NCI-H2171 treated with DMSO at 0.1 percent for 48 hours (cell line): ENCODE measurements at places on chromosomes 16 and 17.
A peak's percentile ranks its signal among the peaks of the same experiment; 100 is the strongest.

- DNase-seq, result no peak
Measured at GRCh38 chr17:13171790-13172189, 154.0 kb upstream of the ELAC2 start.

GRCh38 chr16:66344533-66345145 lies 21.9 kb upstream of the CDH5 start:
- DNase-seq, result peak; percentile 27

GRCh38 chr17:18966831-18967624 lies 15.1 kb downstream of the SLC5A10 start:
- DNase-seq, result peak; percentile 88

DNA sequence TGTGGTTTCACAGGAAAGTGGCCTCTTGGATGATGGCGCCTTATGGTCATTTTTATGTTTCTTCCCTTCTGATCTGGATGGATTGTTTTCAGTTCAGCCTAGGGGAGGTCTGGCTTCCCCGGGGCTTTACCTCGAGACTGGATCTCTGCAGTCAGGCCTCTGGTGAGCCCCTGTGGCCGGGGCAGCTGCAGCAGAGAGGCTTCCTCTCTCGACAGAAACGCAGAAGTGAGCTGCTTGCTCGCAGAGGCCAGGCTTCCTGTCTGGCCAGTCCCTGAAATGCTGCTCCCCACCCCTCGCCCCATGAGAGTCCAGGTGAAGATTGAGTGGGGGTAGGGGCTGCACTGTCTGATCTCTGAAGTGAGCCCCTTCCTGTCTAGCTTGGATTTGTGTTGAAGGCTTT lies 44.0 kb downstream of the PLCG2 start:
- no peak for DNase-seq

- DNase-seq, result no peak
Measured at GRCh38 chr16:70601576-70602575, 44.5 kb upstream of the IL34 start.

DNA sequence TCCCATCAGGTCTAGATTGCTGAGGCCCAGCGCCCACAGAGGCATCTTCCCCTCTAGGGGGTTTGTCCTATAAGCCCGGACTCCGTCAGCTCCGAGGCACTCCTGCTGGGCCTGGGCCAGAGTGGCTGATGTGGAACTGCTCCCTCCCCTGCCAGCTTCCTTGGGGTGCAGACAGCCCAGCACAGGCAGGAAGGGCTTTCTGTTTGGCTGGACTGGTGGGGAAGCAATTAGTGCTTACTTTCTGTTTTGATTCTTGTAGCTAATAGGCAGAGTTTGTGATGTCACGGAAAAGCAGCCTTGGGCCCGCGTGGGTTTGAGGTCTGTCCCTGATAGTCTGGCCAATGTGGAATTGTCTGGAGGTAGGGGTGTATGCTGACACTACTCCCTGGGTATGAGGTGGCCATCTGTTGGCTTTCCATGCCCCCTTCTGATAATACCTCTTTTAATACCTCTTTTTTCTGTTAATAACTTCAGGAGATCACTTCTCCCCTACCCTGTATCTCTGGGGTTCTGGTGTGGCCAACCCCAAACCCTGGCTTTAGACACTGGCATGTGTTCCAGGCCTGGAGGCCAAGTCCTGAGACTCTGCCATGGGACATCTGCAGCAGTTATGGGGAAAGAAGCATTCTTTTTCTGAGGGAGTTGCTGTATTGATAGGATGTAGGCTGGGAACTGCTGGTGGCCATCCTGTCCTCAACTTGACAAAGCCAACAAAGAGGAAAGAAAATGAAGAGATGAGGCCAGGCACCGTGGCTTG lies 190.9 kb downstream of the RAB11FIP4 start:
- no peak for DNase-seq

GRCh38 chr16:51807551-51807950 lies 656.5 kb upstream of the SALL1 start:
- no peak for DNase-seq

DNA sequence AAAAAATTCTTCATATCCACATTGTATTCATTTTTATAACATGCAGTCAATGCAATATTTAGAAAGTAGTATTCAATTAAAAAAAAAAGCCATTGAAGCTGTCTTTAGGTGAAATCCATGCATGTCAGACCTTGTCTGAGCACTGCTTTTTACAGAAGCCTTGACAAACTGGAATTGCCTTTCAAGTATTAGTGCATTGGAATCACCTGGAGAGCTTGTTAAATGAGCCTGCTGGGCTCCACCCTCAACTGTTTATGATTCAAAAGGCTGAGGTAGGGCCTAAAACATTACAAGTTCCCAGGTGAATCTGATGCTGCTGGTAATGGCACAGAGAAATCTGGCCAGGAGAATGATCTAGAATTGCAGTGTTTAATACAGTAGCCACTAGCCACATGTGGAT lies 85.8 kb downstream of the HIC1 start:
- no peak for DNase-seq

DNA sequence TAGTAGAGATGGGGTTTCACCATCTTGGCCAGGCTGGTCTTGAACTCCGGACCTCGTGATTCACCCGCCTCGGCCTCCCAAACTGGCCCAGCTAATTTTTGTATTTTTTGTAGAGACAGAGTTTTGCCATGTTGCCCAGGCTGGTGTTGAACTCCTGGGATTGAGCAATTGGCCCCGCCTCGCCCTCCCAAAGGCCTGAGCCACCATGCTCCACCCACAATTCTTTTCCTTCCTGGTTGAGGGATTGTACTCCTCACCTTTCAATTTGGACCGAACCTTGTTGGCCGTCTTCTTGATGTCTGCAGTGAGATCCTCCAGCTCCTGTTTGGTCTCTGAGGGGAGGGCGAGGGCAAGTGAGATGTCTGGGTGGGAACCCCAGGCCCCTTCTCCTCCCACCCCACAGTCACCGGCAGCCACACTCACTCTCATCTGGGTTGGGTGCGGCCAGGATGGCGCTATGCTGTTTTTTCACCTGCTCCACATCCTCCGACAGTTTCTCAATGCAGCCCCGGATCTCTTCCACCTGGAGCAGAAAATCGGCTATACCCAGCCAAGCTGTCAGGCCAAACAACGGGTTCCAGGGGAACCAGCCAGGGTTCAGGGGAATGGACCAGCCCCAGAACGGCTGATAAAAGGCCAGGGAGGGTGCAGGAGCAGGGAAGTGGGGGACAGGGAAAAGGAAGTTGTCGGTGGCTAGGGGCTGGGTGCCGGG lies 9.6 kb downstream of the STX1B start:
- no peak for DNase-seq

DNA sequence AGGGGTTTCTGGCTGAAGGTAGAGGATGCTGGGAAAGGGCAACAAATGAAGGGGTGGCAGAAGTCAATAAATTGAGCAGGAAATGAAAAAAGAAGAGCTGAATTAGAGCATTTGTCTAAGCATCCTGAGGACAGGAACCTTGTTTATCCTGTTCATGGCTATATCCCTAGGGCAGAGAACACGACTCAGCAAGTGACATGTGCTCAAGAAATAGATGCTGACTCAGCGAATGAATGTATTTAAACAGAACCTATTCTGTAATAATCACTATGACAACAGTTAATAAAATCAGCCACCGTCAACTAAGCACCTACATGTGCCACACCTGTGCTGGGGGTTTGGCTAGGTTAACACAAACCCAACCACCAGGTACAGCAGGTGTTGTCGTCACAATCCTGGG lies 80.3 kb downstream of the CDK5R1 start:
- no peak for DNase-seq

- no peak for DNase-seq
Measured at GRCh38 chr17:441155-441950, 88.7 kb upstream of the RPH3AL start.

GRCh38 chr16:67021321-67021720 lies 7.6 kb upstream of the CBFB start:
- no peak for DNase-seq

GRCh38 chr17:44108440-44109311 lies 14.8 kb downstream of the HDAC5 start:
- DNase-seq, result no peak

GRCh38 chr17:33142705-33143299 lies 150.3 kb downstream of the ASIC2 start:
- DNase-seq, result no peak

GRCh38 chr16:1378804-1379303 lies 27.1 kb downstream of the GNPTG start:
- peak; percentile 15 for DNase-seq

DNA sequence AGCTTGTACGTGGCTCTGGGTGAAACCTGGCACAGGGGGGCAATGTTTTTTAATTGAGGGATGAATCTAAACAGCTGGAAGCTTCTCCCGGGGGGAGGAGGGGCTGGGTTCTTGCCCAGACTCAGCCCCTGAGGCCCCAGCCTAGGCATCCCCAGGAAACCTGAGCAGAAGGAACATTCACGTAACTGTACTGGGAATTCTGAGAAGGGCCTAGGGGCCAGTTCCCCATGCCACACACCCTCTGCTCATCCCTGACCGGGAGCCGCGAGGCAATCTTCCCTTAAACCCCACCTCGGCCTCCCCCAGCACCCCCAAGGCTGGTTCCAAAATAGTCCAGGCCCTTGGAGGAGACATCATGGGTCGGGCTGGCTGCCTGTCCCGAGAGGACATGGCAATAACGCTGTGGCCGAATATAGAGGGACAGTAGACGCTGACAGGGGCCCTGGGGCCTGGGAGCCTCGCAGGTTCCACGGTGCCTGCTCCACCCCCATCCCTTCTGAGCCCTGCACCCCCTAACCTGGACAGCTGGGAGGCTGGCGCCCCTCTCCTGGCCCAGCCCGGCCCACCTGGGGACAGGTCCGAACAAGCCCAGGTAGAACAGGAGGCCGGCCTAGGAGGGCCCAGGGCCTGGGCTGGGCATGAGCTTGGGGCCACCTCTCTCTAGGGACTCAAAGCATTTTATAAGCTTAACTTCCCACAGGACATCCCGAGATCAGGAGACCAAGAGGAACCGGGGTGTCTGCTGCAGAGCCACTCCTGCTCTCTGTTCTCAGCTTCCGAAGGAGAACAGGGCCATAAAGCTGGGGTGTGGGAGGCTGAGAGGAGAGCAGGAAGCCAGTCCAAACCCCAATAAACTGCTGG lies 83.2 kb upstream of the TOB1 start:
- DNase-seq, result peak; percentile 31

GRCh38 chr17:66422186-66422585 lies 119.8 kb downstream of the PRKCA start:
- DNase-seq, result no peak

GRCh38 chr17:49383060-49383459 lies 21.0 kb upstream of the ZNF652 start:
- no peak for DNase-seq

- no peak for DNase-seq
Measured at GRCh38 chr16:67803894-67804293, 2.5 kb downstream of the RANBP10 start.

DNA sequence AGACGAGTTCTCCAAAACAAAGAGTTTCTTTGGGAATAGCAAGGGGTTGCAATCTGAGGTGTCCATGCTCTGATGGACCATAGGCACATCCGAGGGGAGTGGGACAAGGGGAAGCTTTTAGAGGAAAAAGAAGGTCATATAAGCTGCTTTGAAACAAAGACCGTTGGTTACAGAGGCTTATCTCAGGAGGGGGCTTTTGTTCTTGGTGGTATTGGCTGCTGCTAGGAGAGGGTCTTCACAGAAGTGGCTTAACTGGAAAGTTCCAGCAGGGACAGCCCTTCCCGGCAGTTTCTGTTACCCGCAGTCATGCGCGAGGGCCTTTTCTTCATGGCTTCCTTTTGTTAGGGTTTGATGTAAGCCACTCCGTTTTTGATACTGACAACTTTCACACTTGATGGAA lies 76.0 kb downstream of the RAP1GAP2 start:
- peak; percentile 27 for DNase-seq

- no peak for DNase-seq
Measured at GRCh38 chr17:44687756-44688155, 1.8 kb downstream of the CCDC43 start.

DNA sequence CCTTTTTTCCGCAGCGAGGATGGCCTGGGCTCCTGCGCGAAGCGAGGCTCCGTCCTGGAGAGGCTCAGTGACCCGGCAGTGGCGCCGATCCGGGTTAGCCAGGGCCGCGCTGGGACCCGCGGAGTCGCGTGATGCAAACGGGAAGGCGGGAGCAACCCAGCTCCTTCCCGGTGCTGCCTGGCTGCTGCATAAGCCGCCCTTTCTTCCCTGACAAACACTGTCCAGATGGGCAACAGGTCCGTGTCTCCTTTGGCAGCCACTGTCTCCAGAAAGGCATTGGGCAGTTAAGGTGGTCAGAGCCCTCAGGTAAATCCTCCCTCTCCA lies 21.8 kb upstream of the ZNHIT3 start:
- DNase-seq, result no peak

DNA sequence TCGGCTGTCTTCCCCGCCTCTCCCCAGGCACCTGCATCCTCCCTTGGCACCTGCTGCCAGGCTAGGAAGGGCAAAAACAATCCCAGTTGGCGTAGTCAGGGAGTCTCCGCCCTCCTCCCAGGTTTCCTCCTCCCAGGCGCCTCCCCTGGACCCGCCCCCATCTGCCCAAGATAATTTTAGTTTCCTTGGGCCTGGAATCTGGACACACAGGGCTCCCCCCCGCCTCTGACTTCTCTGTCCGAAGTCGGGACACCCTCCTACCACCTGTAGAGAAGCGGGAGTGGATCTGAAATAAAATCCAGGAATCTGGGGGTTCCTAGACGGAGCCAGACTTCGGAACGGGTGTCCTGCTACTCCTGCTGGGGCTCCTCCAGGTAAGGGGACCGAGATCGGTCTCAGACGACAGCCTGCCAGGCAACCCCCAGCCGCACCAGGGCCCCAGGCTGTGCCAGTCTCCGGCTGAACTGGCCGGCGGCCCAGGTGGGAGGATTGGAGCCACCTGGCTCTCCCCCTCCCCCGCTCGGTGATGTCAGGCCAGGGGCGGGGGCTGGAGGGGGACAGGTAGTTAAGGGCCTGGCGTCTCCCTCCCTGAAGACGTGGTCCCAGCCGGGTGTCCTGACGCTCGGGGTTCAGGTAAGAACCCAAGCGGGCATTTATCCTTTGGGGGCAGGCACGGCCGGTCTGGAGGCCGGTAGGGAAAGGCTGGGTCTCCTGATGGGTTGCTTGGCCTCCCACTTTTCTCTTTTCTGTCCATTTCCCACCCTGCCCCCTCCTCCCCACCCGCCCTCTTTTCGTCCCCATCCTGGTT lies at the start of gene GRB7:
GRB7 (plus strand) TSS at position 179 of the 808 bp plus-strand sequence. CDS start 4,364 bp downstream, outside the sequence.
- peak; percentile 87 for DNase-seq

DNA sequence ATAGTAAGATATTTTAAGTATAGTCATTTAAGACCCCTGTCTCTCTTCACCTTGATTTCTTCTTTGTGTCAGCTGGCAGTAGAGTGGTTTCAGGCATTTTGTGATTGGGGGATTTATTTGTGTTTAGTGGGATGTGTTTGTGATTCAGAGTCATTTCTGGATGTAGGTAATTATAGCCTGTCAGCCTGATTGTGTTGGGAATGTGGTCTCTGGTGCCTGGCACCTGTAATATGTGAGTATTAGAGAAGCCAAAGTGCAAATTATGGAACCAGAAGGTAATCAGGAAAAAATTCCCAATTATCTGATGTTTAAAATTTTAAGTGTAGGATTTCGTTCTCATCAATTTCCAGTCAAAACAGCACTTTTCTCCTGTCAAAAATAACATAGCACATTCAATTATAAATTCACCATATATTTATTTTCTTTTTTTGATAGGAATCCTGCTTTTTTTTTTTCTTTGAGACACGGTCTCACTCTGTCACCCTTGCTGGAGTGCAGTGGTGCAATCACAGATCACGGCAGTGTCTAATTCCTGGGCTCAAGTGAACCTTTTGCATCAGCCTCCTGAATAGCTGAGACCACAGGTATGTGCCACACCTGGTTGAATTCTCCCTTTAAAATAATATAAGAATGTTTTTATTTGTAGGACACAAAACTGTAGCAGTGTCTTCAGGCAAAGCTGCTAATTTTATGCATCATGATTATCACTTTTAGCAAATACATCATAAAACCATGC lies 42.7 kb downstream of the ATF7IP2 start:
- no peak for DNase-seq
